ENCODE measurements at places on chromosomes 5 and 9.

GRCh38 chr5:123170816-123171215 lies 81.8 kb downstream of the PRDM6 start:
- DNase-seq, result no peak

DNA sequence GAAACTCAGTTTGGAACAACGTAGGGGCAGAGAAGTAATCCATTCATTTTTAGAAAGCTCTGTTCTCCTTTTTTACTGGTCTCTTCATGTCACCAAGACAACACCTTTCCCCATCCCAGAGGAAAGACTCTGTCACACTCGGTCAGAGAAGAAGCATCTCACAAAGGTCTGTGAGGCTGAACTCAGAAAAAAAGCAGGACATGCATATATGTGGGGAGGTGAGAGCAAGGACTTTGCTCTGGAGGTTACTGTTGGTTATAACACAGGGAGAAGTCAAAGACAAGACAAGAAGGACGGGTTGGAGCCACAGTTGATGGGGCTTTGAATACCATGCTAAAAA lies 19.2 kb upstream of the MTMR12 start:
- DNase-seq, result no peak

DNA sequence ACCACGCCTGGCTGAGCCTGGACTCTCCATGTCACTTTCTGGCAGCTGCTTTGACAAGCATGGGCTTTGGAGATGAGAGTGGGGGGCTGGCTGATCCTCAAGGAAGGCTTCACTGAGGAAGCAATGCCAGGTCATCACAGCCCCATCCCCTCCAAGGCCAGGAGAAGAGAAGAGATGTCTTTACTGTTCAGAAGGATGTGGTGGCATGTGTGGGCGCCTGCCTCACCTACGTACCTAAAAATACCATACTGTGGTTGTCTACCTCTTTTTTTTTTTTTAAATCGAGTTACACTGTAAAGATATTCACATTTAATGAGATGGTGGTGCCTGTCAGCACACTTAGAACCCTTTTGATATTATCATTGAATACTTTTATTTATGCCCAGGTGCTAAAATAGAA lies 26.4 kb upstream of the CTNNA1 start:
- no peak for DNase-seq

DNA sequence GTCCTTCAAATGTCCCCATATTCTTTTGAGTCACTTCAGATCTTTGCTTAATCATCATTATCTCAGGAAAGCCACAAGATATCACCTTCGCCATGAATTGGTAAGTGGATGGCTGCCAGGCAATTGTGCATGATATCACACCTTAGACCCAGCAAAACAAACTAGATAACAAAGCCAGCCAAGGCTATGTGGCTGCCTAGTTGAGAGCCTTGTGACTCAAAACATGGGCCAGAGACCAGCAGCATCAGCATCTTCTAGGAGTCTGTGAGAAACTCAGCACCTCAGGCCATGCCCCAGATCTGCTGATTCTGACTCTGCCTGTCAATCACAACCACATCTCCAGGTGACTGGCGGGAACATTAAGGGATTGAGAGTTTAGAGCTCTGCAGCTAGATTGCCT lies 82.8 kb downstream of the SLIT3 start:
- no peak for DNase-seq

GRCh38 chr5:40240671-40241070 lies 439.0 kb upstream of the PTGER4 start:
- DNase-seq, result no peak

- no peak for DNase-seq
Measured at GRCh38 chr5:140113180-140113698, 670 bp upstream of the PURA start.

GRCh38 chr9:93978551-93978950 lies 23.4 kb upstream of the BARX1 start:
- DNase-seq, result no peak

GRCh38 chr5:173004013-173004412 lies 20.4 kb downstream of the ATP6V0E1 start:
- DNase-seq, result no peak

- no peak for DNase-seq
Measured at GRCh38 chr5:175219366-175219765, 224.6 kb downstream of the DRD1 start.

DNA sequence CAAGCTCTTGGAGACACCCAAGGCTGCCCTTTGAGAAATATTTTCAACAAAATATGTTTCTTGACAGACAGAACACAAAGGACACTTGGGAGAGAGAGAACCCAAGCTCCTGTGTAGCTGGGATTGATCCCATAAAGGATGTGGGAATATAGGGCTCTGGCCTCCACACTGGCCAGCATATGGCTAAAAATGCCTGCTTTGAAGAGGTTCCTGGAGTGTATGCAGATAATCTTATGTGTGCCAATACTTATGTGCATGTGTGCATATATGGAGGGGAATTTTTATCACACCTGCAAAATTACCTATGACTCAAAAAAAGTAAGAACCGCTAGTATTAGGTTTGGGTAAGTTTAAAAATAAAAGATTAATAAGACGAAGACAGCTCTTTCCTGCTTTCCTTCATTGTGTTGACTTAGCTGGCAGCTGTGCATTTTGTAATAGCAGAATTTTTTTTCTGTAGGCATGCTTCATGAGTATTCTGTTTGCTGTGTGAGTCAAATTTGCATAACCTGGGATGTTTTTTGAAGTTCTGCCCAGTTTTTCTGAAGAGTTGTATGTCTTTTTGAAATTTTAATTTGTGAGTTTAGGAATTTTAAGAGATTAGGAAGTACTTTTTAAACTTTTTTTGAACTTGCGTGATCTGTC lies 42.6 kb downstream of the HACD4 start:
- DNase-seq, result no peak
